ENCODE measurements at places on chromosomes 2 and 18.

GRCh38 chr18:54946149-54946581 lies 13.1 kb downstream of the CCDC68 start:
- DNase-seq: no peak

GRCh38 chr18:10562773-10563160 lies 36.9 kb downstream of the NAPG start:
- DNase-seq: no peak

DNA sequence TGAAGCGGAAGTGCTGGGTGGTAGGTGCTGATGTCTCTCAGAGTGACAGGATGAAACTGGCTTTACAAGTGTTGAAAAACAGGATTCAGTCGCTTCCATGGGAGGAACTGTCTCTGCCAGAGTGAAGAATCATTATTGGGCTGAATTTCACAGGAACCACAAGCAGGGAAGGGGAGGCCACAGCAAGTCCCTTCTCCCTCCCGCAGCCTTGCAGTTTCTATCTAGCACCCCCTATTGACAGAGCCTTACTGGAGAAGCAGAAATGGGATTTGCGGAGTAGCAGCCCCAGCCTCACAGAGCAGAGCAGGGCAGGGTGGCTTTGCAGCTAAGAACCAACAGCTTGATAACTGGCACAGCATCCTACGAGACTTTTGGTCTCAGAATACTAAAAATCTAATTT lies 33.3 kb upstream of the RMP24 start:
- no peak for DNase-seq

- DNase-seq: no peak
Measured at GRCh38 chr2:60379684-60380083, 173.8 kb downstream of the BCL11A start.

GRCh38 chr2:207847098-207847806 lies 77.5 kb upstream of the FZD5 start:
- no peak for DNase-seq

DNA sequence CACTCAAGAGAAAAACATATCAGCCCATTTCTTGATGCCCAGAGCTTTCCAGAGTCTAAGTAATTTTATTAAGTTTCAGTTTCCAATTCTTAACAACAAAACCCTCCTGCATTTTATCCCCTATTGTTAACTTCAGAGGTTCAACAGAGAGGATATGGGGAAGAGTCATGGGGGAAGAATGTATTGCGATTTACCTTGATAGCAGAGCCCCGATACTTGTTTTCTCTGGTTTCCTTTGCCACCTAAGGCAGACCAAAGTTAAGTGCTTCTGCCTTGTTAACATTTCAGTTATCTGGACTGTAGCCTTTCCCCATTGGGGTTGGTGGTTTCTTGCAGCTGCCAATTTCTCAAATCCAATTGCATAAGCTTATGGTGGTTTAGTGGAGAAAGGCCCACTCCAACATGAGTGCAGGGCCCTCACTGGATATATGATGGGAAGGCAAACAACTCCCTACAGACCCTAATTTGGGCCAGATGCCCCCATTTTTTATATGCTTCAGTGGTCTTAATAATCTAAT lies 82.0 kb upstream of the ITGB6 start:
- DNase-seq: no peak

DNA sequence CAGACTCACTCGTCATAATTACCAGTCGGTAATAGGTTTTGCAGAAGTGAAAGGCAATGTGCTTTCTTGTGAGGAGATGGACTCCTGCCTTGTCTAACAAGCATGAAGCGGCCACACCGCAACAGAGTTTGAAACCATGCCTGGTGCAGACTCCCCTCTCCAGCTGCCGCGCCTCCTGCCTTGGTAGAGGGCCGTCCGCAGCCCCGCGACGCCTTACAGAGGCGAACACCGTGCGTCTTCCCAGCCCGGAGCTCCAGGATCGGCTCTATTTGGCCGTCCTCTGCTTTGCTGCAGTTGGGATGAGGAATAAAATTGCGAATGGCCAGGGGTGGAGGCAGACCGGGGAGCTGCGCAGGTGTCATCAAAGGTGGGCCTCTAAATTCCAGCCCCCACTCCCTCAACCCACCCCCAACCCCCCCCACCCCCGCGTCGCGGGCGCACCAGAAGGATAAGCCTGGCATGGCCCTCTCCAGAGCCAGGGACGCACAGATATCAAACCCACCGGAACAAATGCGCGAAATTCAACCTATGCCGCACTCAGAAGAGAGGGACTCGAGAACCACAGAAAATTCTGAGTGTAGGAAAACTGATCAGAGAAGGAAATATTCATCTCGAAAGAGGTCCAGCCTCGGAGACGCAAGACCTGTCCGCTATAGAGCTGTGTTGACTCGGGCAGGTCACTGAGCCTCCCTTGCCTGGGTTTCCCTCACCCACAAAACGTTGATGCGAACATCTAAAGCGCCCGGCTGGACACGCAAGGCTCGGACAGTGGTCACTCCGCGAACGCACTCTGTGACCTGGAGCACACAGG lies 1.1 kb downstream of the TRABD2A start:
- DNase-seq: no peak

DNA sequence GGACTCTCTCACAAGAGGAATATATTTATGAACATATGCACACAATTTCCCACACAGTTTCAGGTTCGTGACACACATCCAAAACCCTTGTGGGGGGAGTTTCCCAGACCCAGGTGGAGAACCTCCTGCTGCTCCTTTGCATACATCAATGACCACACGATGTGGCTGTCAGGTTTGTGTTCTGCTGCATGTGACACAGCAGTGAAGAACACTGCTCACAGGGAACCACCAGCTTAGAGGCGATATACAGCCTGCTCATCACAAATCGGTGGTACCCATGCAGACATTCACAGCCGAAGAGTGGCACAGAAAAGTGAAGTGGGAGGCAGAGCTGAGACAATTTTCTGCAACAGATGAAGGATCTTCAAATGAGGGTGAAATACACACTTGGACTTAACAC lies 175.6 kb upstream of the ZFP36L2 start:
- DNase-seq: no peak

GRCh38 chr2:203675086-203675485 lies 31.4 kb upstream of the CD28 start:
- no peak for DNase-seq

GRCh38 chr2:174682578-174683391 lies 81.5 kb downstream of the CHRNA1 start:
- DNase-seq: peak; percentile 60

- no peak for DNase-seq
Measured at GRCh38 chr18:23351521-23351920, 101.6 kb upstream of the RIOK3 start.

DNA sequence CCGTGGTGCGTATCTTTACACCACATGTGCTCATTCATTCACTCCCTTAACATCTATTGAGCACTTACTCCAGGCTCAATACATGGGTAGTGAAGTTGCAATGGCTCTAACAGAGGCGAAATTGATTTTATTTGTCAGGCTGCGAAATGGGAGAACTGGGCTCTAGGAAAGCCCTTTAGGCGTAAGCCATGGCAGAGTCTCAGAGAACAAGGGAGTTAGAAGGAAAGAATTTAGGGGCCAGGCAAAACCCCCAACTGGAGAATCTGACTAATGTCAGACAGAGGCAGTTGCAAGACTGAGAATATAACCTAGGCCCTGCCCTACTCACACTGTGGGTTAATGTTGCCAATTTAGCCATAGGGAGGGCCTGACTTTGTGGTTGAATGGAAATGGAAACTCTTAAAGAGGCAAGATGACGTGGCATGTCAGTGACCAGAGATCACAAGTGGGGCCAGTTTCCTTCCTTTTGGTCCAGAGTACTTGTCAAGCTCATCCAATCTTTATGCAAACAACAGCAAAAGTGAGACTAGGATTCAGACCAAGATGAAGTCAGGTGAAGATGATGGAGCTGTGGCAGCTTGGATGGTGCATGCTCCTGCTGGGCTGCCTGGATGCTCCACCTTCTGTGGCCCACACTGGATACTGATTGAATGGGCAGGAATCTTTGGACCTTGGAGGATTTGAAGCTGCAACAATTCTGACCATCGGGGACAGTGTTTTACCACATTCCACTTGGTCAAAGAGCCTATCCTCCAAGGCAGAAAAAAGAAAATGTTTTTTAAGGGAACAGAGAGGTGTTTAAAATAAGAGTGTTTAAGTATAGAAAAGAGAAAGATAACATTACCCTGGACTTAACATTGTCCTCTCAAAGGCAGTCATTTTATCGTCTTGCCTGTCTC lies 92.2 kb downstream of the CAPN13 start:
- no peak for DNase-seq

- DNase-seq: no peak
Measured at GRCh38 chr2:36606925-36607324, 9.0 kb upstream of the FEZ2 start.

DNA sequence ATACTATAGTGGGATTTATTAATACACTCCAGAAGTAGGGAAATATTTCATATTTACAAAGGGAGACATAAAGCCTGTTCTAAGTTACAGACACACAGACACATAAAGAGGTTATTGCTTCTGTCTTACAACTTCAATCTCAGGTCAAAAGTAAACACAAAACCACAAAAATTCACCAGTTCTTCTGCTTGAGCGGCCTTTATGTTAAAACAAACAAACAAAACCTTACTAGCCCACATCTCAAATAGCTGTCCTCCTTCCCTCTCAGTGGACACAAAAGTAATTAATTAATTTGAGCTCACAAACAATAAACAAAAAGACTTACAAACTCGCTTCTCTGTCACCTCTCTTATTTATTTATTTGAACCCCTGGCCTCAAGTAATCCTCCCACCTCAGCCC lies 1.5 kb upstream of the ASNSD1 start:
- no peak for DNase-seq

DNA sequence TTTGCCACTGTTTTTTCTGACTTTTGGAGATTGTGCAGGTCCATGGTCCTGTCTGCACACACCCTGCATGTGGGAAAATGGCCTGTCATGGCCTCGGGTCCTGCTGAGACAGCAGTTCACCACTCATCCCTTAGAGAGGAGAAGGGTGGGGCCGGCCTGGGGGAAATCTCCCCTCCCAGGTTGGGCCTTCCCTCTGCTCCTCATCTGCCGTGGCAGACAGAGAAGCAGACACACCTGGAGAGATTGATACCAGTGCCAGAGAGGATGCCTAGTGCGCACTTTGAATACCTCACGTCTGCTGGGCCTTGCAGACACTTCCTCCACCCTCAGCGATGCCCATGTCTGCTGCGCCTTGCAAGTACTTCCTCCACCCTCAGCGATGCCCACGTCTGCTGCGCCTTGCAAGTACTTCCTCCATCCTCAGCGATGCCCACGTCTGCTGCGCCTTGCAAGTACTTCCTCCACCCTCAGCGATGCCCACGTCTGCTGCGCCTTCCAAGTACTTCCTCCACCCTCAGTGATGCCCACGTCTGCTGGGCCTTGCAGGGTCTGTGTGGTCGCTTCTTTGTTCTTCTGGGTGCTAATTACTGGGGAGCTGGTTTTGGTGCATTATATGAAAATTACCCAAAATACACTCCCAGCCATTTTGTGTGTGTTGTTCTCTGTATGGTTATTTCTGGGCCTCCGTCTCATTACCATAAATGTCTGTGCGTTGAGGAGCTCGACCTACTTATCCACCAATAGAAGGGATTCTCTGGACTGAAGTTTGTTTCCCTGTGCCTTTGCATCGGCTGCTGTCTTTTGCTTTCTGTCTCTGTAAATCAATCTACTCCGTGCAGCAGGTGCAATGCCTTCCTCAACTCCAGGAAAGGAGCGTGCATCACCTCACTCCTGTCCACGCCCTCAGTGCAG lies 186.9 kb upstream of the PXDN start:
- DNase-seq: no peak

GRCh38 chr2:105344704-105345345 lies 7.5 kb downstream of the C2orf49 start:
- DNase-seq: no peak

- DNase-seq: no peak
Measured at GRCh38 chr18:47915229-47915628, 15.2 kb downstream of the SMAD2 start.

DNA sequence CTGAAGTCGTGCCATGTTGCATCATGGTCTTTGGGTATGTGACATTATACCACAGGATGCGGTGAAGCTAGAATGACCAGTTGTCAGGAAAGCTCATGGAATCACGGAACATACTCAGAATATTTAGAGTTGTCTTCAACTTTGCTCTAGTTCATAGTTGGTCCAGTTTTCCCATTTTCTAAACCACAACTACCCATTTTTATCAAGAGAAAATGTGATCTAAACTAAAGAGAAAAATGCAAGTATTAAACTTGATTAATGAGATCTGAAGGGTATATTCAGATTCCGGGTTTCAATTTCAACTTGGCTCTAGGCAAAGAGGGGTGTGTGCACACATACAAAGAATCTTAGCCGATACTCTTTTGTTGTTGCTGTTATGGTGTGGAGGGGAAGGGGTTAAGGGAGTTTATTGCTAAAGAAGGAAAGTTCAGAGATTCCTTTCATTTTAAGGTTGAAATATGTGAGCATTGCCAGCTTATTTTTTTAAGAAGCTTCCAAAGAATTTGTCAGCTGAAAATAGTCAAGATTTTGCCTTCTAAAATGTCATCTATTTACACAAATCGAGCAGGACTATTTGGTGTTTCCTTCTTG lies 516.6 kb upstream of the ZEB2 start:
- DNase-seq: no peak

- DNase-seq: no peak
Measured at GRCh38 chr2:10148268-10148667, 25.7 kb downstream of the RRM2 start.

DNA sequence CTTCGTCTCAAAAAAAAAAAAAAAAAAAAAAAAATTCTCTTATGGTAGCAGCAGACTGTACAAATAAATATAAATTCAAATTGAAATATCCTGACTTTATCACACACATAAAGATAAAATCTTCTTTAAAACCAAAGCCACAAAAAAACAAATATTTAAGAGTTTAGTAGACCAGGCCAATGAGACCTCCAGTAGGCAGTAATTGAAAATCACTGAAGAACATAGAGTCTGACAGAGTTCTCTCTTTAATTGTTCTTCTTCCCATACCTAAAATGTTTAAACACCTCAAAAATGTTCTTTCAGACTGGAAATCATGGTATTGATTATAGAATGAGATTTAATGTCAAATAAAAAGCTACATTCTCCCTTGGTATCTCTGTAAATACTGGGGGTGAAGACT lies 20.8 kb downstream of the PRPF40A start:
- no peak for DNase-seq

DNA sequence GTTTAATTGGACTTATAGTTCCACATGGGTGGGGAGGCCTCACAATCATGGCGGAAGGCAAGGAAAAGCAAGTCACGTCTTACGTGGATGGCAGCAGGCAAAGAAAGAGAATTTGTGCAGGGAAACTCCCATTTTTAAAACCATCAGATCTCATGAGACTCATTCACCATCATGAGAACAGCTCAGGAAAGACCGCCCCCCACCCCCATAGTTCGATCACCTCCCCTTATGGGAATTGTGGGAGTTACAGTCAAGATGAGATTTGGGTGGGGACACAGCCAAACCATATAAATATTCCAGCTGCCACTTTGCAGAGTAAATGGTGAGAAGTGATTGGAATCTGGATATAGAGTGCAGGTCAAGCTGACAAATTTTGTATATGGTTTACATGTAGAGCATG lies 187.4 kb downstream of the ARL4C start:
- DNase-seq: no peak

- no peak for DNase-seq
Measured at GRCh38 chr2:239106314-239106908, 258.5 kb downstream of the TWIST2 start.

All from T-helper 9 cell (primary cell).